ENCODE measurements at places on chromosomes 2 and 18. TPM values are rescaled to one million over a fixed set of nuclear protein-coding genes. Genes with fewer than 3 reads are reported as not detected.

DNA sequence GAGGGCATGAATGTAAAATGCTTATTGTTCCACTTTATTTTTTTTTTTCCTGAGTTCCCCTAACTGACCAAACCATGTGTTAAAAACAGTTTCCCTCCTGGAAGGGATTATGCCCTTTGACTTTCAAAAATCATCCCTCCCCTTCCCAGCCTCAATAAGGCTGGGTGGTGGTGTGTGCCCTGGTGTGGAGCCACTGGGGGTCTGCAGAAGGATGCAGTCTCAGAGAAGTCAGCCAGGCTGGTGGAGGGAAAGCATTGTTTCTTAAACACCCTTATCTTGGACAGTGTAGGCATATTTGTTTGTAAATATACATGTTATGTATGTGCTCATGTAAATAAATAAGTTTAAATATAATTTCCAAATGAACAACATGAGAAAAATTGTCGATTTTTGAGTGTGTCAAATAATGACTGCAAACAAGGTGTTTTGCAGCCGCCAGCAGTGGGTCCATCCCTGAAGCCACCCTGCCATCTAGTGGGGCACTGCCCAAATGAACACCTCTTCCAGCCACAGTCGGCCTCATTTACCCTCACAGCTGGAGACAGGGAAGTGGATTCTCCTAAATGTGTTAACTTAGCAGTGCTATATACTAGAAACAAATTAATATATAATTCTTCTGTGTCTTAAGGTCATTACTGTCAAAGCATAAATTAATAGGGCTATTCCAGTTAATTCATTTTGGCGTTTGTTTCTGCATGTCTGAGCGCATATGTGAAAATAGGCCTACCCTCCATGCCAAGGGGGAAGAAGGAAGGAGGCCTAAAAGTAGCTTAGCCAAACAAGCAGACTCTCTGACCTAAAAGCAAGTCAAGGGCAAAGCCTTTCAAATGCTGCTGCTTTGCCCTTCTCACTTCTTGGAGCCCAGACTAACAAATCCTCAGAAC, 209.6 kb upstream of the PIK3C3 start:
- DNase-seq: peak; percentile 14

GRCh38 chr18:213966-214365, 53.9 kb downstream of the THOC1 start:
- DNase-seq: no peak

DNA sequence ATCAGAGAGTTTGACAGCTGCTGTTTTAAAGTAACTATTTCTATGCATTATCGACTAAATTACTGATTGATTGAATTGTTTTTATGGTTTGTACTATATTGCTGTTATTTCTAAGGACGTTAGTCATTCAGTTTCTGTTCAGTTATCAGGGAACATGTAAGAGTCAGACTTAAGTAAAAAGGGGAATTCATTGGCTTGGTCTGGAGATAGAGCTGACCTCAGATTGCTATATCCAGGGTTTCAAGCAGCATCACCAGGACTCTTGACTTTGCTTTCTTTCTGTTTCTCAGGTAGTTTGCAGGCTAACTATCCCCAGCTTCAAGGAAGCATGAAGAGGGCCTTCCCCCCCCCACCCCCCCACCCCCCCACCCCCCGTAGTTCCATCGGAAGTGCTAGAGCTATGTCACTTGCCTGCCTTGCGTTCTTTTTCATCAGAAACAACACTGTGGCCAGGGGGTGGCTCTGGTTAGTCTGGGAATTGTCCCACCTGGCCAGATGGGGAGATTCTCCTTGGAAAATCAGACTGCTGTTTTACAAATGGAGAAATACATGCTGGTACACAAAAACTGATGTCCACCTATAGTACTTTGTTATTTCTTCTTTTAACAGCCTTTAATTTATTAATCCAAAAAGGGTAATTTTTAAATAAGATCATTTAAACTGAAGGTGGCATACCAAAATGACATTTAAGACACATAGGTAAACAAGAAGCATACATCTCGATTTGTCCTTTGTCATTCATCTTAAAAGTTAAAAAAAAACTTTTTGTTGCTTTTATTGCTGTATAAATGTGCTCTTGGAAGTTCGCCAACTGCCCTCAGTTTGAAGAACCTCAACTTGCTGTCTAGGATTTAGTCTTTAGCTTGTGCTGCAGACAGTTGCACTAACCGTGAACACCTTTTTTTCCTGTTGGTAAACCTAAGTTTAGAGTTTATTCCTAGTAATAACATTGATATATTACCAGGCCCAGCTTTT, 9.4 kb downstream of the SMAD4 start:
- DNase-seq: no peak

DNA sequence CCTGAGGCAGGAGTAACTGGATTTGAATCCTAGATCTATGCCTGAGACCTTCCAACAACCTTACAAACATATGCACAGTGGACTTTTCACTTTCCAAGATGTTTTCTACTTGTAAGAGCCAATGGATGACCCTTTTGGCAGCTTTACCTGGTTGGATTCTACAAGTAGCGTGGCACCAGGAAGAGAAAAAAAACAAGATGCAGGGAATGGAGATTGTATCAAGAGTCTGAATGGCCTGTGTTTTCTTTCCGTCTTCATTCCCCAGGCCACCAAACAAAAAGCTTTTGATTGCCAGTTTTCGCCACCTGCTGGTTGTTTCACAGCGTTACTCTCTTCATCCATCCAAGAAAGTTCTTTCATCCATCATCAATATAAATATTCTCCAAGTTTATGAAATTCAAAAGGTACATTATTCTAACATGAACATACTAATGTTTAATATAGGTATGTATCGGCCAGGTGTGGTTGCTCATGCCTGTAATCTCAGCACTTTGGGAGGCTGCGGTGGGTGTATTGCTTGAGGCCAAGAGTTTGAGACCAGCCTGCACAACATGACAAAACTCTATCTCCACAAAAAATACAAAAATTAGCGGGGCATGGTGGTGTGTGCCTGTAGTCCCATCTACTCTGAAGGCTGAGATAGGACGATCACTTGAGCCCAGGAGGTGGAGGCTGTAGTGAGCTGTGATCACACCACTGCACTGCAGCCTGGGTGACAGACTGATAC, 3.5 kb upstream of the BCL2 start:
- peak; percentile 69 for DNase-seq

GRCh38 chr18:39198376-39198775, 1632.8 kb upstream of the CELF4 start:
- DNase-seq: no peak

- DNase-seq: no peak
Measured at GRCh38 chr2:45218297-45218696, 209.0 kb upstream of the SIX2 start.

GRCh38 chr2:20430461-20431300, 16.2 kb upstream of the RHOB start:
- no peak for DNase-seq

DNA sequence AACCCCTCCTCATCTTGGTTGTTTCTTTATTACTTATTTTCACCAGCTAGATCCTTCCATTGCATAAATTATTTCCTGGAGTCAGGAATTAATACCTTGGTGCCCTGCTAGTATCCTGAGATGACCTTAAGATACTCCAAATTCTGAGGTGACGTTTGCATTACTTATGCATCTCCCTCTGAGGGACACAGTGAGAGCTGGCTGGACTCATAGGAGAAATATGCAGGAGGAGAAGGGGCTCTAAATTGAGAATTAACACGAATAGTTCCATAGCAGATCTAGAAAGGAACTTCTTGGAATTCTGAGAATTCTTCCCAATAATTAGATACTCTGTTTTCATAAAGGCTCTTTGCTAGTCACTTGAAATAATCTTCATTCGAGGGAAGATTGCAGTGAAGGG, 310.6 kb upstream of the ZEB2 start:
- DNase-seq: no peak

GRCh38 chr2:85796341-85797262, 42.8 kb downstream of the ATOH8 start:
- no peak for DNase-seq

DNA sequence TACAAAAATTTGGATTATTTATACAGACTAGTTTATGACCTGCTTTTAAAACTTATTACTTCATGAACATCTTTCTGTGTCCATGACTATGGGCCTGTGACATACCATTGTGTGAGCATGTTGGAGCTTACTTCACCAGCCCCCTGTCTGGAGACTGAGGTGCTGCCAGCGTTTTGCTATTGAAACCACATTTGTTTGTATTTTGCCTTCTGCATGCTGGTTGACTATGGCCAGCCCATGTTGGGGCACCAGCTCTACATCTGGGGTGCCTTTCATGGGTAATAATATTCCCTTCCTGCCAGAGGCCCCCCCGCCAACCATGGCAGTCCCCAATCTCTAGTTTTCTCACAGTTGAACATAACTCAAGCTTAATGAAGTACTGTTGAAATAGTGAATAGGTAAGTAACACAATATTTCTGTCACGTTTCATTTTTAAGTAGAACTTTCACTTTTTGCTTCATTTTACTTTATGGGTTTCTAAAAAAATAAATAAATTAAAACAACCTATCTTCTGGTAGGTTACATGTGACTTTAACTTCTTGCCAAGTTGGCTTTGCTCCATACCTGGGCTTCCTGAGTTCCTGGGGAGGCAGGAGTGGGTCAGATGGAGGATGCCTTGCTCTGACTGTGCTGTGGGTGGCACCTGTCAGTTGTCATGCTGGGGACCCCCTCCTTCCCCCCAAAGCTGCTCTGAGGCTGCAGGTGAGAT, 63.9 kb downstream of the DGKD start:
- DNase-seq: no peak

The HOXD10 gene
- total RNA-seq: 14.1 TPM

The ELOA2 gene
- not detected for total RNA-seq

The PLCD4 gene
- total RNA-seq: 6.7 TPM

The C2orf78 gene
- total RNA-seq: not detected

The LIMS4 gene
- not detected for total RNA-seq

The AQP4 gene
- total RNA-seq: 0.58 TPM

The MROH2A gene
- total RNA-seq: 0.32 TPM

The FAM117B gene
- total RNA-seq: 16.5 TPM

The BMP10 gene
- not detected for total RNA-seq

All from urinary bladder (tissue), 4 donors.